ENCODE measurements at places on chromosomes 2 and 18.

DNA sequence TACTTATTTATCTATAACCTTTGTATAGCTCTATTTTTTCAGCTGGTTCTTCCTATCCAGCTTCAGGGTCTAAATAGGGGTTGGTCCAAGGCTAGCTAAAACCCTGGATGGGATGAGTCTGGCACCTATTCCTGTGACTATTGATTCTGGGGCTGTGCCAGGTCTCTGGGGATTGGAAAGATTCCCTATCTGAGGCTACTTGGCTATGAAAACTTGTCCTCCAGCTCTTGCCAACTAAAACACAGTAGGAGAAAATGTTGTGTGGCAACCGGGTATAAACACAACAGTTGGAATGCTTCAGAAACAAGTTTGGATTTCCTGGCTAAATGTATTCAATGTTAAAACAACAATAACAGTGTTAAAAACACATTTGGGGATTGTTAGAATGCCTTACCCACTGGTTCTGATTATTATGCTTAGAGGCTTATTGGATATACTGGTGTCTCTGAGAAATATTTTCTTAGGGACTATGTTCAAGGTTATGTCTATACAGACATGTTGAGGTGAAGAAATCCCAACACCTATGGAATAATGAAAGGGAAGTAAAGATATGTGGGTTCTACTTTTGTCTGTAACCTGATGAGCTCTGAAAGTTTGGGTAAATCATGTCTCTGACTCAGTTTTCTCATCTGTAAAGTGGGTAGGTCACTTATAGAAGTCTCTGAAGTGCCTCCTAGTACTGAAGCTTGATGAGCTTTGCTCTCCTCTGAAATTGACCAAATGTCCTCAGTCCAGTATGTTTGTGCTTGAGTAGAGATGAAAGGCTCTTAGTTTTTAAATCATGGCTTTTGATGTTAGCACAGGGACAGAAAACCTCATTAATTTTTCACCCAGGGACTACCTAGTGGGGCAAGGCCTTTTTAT lies 460.7 kb downstream of the MTX2 start:
- peak; percentile 51 for DNase-seq

- no peak for DNase-seq
These were observed 380.7 kb downstream of the BCL11A start for GRCh38 chr2:60172801-60173200.

DNA sequence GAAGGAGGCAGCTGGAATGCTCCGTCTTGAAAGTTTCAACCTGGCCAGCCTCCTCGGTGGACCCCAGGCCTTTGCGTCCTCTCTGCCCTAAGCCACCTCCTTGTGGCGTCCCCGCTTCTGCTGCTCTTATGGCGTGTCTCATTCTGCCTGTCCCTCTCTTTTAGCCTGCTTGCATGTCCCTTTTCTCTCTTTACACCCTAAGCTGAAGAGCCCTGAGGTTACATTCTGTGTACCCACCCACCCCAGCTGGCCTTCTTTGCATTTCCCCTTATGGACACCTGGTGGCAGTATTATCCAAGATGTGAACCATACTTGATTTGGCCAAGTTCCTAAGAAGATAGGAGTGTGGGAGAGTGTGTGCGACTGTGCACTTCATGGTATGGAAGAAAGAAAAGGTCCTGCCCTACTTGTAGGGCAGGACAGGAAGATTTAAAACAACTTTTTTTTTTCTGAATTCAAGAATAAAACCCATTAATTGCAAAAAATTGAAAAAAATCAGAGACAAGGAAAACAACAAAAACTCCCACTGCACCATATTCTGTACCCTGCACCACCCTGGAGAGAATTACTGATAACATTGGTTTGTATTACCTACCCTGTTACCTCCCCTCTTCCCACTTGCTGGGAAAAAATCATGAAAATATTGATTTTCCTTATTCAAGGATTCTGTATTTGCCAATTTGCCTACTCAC lies 77.4 kb downstream of the DYSF start:
- no peak for DNase-seq

DNA sequence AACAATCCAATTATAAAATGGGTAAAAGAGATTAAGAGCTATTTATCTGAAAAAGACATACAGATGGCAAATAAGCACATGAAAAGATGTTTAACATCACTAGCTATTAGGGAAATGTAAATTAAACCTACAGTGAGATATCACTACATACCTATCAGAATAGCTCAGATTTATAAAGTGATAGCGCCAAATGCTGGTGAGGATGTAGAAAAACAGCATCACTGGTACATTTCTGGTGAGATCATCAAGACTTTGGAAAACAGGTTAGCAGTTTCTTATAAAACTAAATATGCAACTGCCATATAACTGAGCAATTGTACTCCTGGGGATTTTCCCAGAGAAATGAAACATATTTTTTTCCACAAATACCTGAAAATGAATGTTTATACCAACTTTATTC lies 100.4 kb downstream of the ACOXL start:
- no peak for DNase-seq

- no peak for DNase-seq
These were observed 151.9 kb upstream of the CYRIA start for GRCh38 chr2:16817305-16818202.

- no peak for DNase-seq
These were observed 1.7 kb downstream of the TRAPPC8 start for GRCh38 chr18:31941010-31941809.

GRCh38 chr18:78092901-78093300 lies 843.3 kb downstream of the GALR1 start:
- DNase-seq = no peak

- no peak for DNase-seq
These were observed 4.0 kb upstream of the RAB17 start for GRCh38 chr2:237594514-237594871.

- DNase-seq = peak; percentile 6
These were observed 59.6 kb downstream of the SP110 start for GRCh38 chr2:230160112-230160660.

GRCh38 chr2:65032019-65032975 lies 23.9 kb upstream of the CEP68 start:
- DNase-seq = no peak

GRCh38 chr2:66521291-66521922 lies 86.5 kb downstream of the MEIS1 start:
- DNase-seq = no peak

DNA sequence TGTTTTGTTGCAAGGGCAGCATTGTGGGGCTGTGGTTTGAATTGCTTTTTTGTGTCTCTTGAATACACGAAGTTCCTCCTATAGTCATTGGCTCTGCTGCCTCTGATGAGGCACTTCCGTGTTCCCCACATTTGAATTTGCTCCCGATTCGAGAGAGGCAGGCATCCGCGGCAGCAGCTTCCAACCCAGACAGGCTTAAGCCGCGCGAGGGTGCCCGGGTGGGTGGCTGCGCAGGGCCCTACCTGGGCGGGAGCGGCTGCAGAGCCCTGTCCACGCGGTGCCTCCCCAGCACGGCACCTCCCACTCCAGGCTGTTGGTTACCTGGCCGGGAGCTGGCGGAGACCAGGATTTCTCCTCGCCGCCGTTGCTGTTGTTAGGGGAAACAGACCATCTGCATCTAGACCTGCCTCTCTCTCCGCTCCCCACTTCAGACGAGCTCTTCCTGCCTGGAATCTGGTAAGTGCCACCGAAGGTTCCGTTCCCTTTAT lies 151.3 kb downstream of the NEDD4L start:
- DNase-seq = no peak

DNA sequence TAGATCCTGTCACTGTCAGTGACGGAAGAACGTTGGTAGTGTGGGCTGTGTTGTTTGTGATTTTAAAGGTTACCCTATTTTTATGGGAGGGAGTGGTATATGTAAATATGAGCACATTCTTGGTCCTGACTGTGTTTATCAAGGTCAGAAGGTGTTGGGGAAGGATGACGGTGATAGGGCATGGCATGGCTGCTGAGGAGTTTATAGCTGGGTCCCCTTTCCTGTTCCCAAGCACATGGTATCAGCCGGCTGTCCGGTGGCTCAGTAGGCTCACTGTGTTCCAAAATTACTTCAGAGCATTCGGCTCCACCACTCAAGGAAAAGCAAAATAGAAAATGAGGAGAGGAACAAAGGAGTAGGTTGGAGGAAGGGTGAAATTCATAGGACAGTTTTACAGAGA lies 28.6 kb downstream of the IRS1 start:
- no peak for DNase-seq

GRCh38 chr2:120422465-120423160 lies 76.7 kb downstream of the INHBB start:
- no peak for DNase-seq

GRCh38 chr2:196168181-196168580 lies 3.2 kb downstream of the STK17B start:
- no peak for DNase-seq

- DNase-seq = no peak
These were observed 398.0 kb downstream of the CDH2 start for GRCh38 chr18:27778925-27779324.

- DNase-seq = no peak
These were observed 1296.0 kb upstream of the ZEB2 start for GRCh38 chr2:145815933-145816332.

GRCh38 chr2:72316774-72317173 lies 169.1 kb upstream of the CYP26B1 start:
- no peak for DNase-seq

- DNase-seq = no peak
These were observed 126.6 kb upstream of the KCNH7 start for GRCh38 chr2:162965191-162965590.

- no peak for DNase-seq
These were observed 77.2 kb upstream of the NFU1 start for GRCh38 chr2:69514406-69514805.
